Motor neuron (in vitro differentiated cells): ENCODE measurements at places on chromosomes 5 and 9. TPM values are rescaled to one million over a fixed set of nuclear protein-coding genes. Genes with fewer than 3 reads are reported as not detected.
A peak's percentile ranks its signal among the peaks of the same experiment; 100 is the strongest.

CDKN2B-AS1 gene
- 2.0 and 2.1 TPM in 2 replicates for total RNA-seq

CAVIN4 gene
- 4.3 and 4.9 TPM in 2 replicates for total RNA-seq

DNA sequence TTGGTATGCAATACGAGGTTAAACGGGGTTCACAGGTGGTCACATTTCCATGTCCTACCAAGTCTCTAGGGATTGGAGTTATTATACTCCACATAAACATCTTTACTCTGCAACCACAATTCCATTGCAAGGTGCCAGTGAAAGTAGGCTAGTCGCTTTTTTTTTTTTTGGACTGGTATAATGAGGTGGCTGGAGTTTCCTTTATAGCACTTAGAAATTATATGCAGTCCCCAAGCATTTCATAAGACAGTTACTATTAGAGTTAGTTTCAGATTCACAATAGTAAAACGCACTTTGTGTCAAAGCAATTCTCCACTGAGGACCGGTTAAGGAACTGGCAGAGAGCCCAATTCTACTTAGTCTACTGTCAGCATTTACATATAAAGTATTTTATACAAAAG is 1.4 kb downstream of the MEF2C start:
- no peak for ATAC-seq

- peak; percentile 86 for ATAC-seq
These were observed 168.9 kb downstream of the MAPKAP1 start for GRCh38 chr9:125538092-125538473.

DNA sequence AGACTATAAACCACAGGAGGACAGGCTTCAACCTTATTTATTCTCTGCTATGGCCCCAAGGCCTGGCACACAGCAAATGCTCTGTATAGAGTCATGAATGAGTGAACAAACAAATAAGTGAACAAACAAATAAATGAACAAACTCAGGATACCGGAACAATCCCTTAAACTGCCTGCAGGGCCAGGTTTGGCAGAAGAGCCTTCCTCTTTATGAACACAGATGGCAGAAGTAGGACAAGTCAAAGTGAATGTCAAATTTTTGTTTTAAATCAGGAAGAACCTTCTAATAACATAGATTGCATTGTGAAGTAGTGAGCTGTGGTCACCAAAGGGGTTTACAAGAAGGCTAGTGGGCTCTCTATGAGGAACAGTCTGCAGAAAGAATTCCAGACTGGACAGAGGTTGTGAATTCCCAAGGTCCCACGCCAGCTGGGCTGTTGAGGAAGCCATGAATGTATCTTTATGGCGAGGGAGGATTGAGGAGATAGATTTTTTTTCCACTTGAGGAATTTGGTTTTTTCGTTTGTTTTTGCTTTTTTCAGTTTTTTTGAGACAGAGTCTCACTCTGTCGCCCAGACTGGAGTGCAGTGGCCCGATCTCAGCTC is 30.3 kb upstream of the STING1 start:
- no peak for ATAC-seq

DNA sequence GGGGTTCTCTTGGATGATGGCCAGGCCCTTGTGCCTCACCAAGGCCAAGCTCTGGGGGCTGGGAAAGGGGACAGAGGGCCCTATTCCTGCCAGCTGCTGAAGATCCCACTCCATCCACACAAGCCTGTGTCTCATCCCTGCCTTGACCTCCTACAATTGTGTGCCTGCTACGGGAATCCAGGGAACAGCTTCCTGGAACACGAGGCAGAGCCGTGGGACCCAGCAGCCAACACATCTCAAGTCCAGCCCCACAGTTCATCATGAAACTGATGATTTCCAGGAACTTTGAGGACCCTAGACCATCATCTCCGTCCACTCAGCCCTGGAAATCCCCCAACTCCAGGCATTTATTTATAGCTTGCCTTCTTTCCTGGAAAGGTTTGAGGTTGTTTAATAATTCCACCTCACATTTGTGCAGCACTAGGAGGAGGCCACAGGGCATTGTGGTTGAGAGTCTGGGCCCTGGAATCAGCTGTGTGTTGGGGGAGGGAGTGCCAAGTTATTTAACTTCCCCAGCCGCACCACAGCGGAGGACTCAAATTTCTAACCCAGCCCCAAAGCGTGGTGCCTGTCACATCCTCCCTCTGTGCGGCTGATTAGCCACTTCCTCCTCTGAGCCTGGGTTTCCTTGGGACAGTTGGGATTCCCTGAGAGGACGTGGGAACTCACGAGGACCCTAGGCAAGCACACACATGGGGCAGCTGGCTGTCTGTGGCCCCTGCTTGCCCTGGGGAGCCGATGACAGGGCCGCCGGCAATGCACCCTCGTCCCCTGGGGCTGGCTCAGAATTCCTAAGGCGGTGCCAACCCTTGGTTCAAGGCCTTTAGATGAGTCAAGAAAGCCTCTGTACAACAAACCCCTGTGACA is 58.2 kb upstream of the GGTA1 start:
- peak; percentile 25 for ATAC-seq

DNA sequence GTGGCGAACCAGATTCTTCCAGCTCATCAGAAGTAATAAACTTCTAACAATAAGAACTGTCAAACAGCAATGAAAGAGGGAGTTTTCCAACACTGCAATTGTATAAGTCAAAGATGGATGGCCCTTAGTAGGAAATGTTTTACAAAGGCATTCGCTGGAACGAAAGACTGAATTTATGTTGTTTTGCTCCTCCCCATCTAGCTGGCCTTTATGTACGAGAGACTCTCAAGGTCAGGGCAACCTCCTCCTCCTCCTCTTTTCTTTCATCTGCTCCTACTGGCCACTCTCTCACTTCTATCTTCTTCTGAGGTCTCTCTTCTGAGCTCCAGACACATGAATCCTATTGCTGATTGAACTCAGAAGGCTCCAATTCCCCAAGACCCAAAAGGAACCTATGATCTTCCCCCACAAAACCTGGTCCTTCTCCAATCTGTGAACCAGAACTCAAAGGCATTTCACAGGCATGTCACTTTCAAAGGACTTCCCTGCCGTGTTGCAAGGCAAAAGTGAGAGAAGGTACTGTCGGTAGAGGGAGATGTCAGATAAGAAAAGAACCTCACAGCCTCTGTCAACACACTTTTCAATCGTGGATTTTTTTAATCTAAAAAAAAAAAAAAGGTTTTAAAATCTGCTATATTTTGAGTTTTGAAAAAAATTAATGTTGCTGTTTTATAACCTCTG is 28.5 kb upstream of the PUM3 start:
- ATAC-seq, result peak; percentile 89

GRCh38 chr9:136738960-136739359 is 3.8 kb downstream of the LCN10 start:
- no peak for ATAC-seq

DNA sequence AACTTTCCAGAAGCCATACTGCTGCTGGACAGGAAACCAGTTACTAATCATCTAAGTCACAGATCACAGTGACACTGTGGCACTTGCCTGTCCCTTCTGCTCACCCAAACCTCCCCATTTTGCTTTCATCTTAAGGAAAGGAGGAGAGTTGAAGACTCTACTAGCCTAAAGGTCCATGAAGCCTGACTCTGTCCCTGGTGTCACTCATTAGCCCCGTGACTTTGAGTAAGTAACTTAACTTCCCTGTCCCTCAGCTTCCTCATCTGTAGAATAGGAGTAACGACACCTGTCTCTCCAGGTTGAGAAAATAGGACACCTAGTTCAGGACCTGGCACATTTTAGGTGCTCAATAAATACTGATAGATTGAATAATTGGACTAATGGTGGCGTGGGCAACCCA is 536 bp upstream of the SLC6A7 start:
- no peak for ATAC-seq

- ATAC-seq, result no peak
These were observed 179.5 kb upstream of the ZNF462 start for GRCh38 chr9:106683454-106683853.

DNA sequence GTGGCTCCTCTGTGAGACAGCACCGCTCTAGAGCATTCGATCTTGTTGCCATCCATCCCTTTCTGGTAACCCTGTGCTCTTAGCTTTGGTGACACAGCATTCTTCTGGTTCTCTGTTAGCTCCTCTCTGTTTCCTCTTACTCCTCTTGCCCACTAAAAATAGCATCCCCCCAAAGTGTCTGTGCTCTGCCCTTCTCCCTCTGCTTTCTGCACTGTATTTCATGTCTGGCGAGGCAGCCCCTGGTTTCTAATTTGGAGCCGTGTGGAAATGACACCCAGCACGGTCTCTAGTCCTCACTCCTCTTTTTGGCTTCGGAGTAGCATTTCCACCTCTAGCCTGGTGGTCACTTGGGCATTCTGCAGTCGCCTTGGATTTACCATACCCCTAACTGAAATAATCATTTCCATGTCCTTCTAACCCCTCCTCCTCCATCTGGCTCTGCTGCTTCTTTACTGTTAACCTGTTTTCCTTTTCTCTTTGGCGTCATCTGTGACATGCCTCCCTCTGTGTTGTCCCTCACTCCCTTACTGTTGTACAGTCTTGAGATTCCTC is 23.8 kb downstream of the NPR3 start:
- no peak for ATAC-seq

DNA sequence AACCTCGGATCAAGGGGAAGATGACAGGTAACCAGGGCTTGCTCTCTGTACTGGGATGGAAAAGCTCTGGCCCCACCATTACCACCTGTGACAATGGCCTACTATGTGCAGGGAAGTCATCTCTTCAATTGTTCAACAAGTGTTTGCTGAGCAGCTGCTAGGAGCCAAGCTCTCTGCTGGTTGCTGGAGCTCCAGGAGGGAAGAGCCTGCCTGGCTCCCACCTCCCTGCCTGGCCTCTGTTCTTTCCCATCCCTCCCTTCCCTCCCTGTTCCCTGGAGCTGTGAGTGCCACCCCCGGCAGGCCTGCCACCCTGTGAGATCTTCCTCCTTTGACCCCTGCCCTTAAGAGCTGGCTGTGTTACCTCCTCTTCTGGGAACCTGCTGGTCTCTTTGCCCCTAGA is 59.7 kb upstream of the IER5L start:
- no peak for ATAC-seq

GRCh38 chr5:17436350-17436749 is 61.7 kb upstream of the TAF11L2 start:
- no peak for ATAC-seq

GRCh38 chr9:122016744-122017143 is 76.4 kb downstream of the TTLL11 start:
- ATAC-seq, result no peak

DNA sequence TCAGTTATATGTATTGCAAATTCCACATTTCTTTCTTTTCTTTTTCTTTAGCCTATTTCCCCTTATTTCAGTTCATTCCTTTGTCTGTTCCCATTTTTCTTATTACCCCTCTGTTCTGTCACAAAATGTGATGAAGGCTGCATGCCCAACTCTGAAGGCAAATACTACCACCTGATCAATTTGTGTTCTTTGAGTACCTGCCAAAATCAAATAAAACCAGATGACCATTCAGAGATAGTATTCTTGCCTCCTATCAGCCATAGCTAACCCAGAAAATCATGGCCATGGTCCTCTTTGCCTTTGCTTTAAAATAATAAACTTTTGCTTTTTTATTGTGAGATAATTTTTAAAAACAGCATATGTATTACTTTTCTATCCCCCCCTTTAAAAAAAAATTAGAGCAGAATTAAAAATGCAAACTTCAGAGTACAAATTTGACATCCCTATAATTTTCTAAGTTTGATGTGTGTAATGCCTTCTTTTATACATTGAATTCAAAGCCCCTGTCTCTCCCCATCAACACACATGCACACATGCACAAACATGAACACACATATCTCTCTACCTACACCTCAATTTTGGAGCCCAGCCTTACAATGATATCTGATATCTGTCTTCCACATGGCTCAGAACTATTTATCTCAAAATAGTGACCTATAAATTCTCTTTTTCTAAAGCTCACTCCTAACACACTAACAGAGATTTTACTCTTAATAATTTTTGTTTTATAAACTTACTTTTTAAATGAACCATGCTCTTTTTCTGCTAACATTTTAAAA is 3.5 kb downstream of the RFESD start:
- ATAC-seq, result no peak
